BJ (cell line): ENCODE measurements at places on chromosomes 1 and 21.

DNA sequence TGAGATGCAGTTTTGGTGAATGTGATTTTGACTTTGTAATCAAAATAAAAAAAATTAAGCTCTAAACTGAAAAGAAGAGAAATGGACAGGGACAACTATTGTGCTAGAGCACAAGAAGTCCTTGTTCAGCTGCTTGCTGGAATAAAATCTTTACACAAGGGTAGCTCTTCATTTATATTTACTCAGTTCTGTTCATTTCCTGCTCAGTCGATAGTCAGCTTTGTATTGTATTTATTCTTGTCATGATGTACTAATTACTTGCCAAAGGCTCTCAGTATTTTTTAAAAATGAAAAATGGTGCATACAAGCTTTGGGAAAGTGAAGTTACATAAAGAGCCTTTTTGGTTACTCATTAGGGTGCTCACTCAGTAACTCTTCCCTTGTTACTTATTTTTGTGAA is 17.8 kb downstream of the F5 start:
- no peak for DNase-seq

DNA sequence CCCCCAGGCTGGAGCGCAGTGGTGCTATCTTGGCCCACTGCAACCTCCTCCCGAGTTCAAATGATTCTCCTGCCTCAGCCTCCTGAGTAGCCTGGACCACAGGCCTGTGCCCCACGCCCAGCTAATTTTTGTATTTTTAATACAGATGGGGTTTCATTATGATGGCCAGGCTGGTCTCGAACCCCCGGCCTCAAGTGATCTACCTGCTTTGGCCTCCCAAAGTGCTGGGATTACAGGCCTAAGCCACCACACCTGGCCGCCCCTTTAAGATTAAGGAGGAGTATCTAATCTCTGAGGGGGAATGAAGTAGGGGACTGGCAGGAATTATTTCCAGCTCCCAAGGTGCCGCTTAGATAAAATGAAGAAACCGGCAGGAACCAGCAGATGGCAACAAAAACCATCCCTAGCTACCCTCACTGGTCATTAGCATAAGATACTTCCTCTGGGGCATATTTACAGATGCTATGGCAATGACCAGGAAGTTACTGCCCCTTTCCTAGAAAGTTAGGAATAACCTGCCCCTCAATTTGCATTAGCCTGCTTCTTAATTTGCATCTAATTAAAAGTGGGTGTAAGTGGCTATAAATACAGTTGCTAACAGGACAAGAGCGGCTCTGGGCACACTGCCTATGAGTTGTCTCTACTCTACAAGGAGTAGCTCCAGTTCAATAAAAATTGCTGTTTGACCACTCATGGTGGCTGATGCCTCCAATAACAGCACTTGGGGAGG is 7.1 kb upstream of the NSUN4 start:
- no peak for DNase-seq

- DNase-seq, result no peak
These were observed 107.2 kb downstream of the PTPRU start for GRCh38 chr1:29343476-29343875.

DNA sequence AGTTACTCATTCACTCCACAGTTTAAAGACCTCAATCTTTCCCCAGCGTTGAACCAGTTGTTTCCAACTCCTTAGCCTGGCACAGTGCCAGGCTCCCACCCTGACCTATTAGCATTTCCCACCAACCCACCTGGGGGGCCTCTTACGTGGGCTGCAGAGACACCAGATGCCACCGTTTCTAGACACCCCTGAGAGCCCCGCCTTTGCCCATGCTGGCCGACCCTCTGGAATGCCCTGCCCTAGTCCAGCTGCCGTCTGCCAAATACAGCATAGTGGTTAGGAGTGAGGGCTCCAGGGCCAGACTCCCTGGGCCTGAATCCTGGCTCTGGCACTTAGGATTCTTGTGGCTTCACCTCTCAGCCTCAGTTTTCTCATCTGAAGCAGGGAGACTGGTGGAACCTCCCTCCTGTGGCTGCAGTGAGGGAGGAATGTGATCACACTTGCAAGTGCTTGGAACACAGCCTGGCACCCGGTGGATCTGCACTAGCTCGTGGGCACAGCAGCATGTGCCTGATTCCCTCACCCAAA is 65.2 kb downstream of the TMCO4 start:
- no peak for DNase-seq

GRCh38 chr1:29756901-29757725 is 520.8 kb downstream of the PTPRU start:
- DNase-seq, result no peak

DNA sequence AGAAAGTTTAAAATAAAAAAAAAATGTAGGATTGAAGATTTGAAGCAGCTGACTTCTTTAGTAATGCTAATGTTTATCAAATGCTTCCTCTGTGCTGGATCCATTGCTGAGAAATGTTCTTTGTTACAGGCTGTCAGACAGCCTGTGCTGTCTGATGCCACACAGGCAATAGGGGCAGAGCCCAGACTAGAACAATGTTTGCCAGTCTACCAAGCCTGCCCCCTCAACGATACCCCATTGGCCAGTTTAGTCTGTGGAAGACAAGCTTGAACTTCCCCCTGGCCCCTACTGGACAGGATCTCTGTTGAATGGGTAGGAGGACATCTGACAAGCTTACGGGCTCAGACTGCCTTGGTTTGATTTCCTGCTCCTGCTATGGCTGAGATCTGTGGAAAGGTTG is 79.4 kb downstream of the PAPPA2 start:
- DNase-seq, result no peak

DNA sequence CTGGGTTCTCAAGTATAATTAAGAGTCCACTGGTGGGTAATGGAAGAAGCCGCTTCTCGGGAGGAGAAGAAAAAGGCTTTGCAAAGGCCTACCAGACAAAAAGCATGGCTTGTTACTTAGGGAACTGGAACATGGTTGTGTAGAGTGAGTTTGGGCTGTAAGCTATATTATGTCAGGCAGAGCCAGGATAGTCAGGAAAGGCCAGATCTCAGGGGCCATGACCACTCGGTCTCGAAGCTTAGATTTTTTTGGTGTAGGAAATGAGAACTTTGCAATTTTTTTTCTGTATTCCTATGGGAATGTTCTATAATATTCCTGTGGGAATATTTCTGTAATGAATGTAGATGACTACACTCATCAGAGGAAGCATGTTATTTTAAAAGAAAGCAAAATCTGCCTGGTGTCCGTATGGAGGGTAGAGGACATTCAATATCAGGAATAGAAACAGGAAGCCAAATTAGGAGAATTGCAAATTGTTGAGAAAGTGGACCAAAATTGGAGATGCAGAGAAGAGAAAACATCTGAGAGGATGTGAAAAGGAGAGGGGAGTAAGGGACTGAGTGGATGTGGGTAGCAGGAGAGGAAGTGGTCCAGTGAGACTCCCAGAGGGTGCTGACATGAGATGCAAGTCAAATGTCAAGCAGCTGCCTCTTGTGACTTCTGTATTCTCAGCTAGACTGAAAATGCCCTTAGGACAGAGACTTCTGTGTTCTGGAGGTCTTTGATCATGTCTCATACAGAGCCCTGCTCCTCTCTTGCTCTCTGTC is 45.2 kb upstream of the HAO2 start:
- DNase-seq, result no peak

DNA sequence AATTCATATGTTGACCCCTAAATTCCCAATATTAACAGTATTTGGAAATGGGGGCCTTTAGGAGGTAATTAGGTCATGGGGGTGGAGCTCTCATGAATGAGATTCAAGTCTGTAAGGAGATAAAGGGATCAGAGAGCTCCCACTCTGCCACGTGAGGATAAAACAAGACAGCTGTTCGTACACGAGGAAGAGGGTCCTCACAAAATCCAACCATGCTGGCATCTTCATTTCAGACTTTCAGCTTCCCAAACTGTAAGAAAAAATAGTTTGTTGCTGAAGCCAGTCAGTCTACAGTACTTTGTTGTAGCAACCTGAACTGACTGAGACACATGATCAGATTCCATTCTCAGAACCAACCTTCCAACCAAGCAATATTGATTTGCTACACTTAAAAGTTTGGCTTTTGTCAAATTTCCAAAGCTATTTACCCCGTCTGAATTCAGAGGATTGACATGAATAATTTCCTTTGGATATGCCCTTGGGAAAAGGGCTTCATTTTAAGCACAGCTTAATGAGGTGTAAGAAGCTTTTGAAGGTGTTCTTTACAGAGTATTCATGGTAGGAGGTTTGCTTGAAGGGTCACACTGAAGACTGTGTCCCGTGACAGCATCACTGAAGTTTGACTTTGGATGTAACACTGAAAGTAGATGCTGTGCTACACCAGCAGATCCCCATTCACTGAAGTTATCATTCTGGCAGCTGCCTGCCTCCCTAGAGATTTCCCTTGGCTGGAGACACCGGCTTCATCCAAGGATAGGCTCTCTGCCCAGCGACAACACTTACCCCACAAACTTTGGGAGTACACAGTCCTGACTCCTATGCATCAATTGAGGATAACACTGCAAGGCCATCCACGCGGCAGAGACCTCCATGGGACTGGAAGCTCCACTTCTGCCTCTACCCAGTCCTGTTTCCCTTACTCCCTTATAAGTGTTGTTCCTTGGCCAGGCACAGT is 4.9 kb upstream of the OMA1 start:
- no peak for DNase-seq
